ENCODE measurements at places on chromosomes 7 and 10. TPM values are rescaled to one million over a fixed set of nuclear protein-coding genes. Genes with fewer than 3 reads are reported as not detected.

Gene PTEN
- 63.4 TPM for total RNA-seq

Gene SDK1
- not detected for total RNA-seq

GRCh38 chr7:158849768-158850544 lies 6.4 kb upstream of the DYNC2I1 start:
- no peak for DNase-seq

GRCh38 chr10:84360637-84361365 lies 32.4 kb downstream of the CCSER2 start:
- peak; percentile 16 for DNase-seq

DNA sequence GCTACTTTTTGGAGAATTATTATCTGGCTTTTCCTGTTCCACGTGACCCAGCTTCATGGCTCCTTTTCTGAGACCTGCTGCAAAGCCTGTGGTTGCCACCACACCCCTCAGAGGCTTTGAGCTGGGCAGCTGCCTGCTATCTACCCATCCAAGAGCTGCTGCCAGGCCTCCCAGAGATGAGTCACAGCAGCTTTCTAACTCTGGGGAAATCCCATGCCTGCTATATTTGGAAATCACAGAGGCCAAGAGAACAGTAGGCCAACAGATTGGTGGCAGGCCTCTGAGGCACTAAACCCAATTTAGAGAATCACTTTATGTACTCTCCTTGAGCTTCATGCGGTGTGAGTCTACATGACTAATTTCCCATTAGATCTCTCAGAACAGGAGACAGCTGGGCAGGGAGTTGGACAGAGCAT lies 35.2 kb downstream of the SGCE start:
- peak; percentile 94 for DNase-seq

DNA sequence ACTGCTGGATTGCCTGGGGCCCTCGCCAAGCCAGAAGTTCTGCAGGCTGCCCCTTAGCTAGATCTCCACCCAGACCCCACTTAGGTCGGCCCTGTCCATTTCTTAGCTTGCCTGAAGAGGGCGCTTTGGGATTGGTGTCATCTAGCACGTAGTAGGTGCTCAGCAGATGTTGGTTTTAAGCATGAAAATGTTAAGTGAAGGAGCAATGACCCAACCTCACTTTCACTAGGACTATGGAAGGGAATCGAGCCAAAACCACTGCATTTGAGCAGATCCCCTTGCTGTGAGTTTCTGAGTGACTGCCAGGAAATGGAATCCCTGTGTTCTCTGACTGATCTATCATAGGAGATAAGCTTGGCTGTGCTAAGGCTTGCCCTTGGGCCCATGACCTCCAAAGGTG lies 131.7 kb upstream of the EEPD1 start:
- no peak for DNase-seq

Gene NRCAM
- 0.71 TPM for total RNA-seq

- DNase-seq: peak; percentile 41
Observed at GRCh38 chr10:61974601-61975390, 73.3 kb downstream of the ARID5B start.
